ENCODE measurements at places on chromosomes 4 and X.

DNA sequence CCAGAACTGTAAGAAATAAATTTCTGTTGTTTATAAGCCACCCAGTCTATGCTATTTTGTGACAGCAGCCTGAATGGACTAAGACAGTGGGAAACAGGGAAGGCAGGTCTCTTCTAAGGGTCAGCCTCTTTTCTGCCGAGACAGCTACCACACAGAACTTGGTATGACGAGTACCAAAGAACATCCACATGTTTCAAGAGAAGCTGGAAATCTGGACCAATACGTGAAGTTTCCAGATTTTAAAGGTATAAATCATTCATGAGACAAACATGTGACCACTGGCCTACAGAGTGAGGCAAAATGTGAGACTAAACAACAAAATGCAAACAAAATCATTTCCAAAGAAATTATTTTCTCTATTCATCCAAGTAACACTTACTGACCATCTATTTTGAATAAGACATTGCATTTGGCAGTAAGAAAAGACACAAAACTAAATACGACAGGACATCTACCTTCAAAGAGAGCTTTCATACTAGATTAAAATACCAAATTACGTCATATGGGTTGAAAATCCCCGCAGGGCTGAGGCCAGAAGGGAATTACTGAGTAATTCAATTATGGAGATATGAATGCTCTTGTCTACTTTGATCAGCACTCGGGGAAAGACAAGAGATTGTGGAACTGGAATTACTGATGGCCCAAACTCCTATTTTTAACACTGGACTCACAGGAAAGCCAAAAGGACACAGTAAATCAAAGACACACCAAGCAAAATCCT is 7.2 kb downstream of the SCARB2 start:
- DNase-seq = no peak

DNA sequence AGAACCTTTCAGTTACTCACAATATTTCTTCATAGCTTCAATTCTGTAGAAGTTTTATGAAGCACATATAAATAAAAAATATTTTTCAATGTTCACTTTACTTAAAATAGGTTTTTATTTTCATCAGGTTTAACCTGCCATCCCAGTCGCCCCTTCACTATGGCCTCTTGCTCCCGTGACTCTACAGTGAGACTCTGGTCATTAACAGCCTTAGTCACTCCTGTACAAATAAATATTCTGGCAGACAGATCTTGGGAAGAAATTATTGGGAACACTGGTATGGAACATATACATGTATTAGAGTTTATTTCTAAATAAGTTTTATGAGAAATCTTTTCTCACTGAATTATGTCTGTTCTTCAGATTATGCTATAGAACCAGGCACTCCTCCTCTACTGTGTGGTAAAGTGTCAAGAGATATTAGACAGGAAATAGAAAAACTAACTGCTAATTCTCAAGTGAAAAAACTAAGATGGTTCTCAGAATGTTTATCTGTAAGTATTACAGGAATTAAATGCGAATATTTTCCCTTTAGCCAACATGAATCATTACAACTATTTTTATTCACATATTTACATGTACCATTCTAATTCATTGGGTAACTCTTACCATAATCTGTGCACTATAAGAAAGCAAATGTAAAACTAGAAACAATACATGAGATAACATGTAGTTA is 45.6 kb downstream of the SPATA4 start:
- DNase-seq = no peak

DNA sequence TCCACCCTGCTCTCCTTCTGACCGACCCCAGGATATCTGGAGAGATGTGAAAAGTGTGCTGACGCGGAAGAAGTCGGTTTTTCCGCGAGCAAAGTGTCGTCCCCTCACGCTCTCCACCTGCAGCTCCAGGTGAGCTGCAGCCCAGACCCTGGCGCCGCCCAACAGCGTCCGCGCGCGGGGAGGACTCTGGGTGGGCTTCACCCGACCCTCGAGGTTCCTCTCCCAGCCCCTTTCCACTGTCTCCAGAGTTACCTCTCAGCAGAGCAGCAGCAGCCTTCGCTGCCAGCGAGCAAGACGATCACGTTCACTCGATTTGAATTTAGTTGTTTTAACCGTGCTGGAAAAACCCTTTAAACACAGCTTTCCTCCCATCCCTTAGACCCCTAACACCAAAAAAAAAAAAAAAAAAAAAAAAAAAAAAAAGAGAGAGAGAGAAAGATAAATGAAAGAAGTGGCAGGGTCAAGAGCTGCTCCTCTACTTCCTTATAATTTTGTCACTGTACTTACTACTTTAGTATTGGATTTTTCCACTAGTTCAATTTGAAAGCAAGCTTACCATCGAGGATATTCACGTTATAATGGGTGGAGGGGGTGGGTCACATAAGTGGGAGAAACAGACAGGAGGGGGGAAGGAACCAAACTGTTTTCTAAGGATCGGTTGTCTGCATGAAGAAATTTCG is 758 bp upstream of the NR3C2 start:
- no peak for DNase-seq

DNA sequence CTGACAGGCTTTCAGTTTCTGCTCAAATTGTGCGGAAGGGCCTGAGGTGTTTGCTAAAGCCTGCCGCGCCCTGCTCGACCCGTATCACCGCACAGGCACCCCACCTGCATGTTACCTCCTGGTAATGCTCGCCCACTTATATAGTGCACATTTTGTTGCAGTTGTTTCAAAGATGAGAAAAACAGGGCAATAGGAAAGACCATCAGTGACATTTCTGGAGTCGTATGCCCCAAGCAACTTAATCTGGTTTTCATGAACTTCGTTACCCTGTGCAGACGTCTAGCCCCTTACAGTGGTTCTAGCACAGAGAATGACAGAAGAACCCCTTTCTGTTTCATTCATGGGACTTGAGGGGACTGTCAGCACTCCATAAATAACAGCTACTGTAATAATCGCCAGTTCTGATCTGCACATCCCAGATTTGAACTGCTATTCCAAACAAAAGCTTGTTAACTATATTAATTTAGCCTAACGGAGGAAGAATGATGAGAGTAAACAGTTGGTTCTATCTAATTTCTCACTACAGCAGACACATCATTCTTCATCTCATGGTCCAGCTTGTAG is 940 bp upstream of the DCTD start:
- no peak for DNase-seq

- no peak for DNase-seq
Measured at GRCh38 chrX:106302304-106302703, 134.2 kb downstream of the PWWP3B start.

- DNase-seq = peak; percentile 67
Measured at GRCh38 chrX:107654872-107655761, 26.8 kb downstream of the PRPS1 start.

DNA sequence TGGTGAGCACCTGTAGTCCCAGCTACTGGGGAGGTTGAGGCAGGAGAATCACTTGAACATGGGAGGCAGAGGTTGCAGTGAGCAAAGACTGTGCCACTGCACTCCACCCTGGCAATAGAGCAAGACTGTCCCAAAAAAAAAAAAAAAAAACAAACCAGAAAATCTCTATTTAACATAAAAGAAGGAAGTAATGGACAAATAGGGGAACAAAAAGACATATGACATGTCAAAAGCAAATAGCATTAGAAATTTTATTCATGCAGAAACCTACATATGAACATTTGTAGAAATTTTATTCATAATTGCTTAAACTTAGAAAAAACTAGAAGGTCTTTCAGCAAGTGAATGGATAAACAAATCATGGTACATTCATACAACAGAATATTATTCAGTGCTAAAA is 97.1 kb upstream of the SH3RF1 start:
- no peak for DNase-seq

- DNase-seq = no peak
Measured at GRCh38 chrX:48681539-48682183, 1.9 kb upstream of the WAS start.

- DNase-seq = no peak
Measured at GRCh38 chrX:103378990-103379389, 2.7 kb downstream of the BEX3 start.

- no peak for DNase-seq
Measured at GRCh38 chrX:567891-568290, 62.7 kb upstream of the SHOX start.

GRCh38 chr4:22897520-22898108 is 204.9 kb downstream of the GBA3 start:
- peak; percentile 13 for DNase-seq

DNA sequence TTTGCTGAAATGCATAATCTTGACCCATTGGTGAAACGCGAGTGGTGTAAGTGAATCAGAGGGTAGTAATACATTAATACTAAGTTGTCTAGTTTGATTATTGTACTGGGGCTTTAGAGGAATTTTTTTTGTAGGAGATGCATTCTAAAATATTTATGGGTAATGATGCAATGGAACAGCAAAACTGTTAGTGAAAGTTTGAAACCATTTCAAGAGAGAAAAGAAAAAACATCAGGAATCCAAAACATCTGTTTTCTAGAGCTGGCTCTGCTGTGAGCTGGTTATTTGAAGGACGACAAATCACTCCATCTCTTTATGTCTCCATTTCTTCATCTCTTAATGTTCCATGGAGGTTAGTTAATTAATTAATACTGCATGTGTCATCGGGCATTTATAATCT is 351.9 kb upstream of the FAT1 start:
- no peak for DNase-seq

DNA sequence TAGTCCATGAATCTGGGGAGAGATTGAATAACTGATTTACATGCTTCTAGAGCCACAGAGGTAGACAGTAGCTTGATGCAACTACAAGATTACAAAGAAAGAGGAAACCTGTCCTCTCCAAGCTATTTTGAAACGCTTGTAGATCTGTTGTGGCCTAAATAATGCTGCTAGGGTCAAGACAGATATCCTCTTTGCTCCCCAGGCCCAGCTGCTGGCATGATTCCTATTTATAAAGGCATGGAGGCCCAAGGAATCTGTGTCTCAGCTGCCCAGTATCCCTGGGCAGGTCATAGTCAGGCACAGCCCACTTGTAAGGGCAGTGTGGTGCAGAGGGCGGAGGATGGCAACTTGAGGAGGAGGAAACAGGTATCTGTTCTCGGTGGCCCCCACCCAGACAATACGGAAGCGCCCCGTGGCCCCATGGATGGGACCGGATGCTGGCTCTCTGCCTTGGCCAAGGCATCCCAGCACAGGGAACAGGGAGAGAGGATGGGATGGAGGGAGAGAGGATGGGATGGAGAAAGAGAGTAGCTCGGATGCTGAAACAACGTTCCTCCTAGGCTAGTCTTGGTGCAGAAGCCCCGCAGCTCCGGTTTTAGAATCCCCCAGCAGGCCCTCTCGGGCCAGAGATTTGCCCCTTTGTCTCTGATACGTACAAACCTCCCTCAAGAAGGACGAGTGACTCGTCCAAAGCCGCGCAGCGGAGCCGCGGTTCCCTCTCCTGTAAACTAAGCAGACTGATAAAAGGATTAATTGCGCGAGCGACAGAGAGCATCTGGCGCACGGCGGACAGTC is 767 bp upstream of the SMIM20 start:
- DNase-seq = peak; percentile 42

- DNase-seq = no peak
Measured at GRCh38 chr4:864456-865120, 38.7 kb upstream of the CPLX1 start.

DNA sequence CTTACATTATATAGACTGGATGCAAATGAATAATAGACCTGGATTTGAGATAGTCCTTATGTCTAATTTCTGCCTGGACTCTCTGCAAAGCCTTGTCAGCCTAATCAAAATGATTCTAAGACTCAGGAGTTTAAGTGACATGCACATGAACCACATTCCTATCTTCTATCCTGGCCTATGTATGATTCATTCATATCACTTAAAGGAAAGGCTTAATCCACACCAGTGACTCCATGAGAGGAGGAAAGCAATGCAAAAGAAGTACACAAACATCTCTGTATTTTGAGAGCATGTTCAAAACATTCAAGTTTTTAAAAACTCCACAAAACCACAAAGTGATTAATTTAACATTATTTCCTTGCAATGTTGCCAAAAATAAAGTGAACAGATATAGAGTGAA is 14.6 kb downstream of the AMOT start:
- DNase-seq = no peak

DNA sequence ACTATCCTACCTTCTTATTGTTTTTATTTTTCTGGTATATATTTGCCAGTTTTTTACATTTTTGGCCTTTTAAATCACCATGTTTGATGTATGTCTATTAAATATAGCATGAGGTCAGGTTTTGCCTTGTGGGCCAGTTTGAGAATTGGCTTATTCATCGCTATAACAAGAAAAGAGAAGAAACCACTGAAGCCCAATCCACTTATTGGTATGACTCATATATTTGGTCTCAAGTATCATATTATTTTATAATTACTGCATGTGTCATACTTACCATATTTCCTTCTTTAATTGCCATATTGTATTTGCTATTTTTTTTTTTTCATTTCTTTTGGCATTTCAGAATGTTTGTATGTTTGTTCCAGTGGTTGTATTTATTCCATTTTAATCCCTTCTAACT is 99.3 kb downstream of the IRF2 start:
- DNase-seq = no peak

DNA sequence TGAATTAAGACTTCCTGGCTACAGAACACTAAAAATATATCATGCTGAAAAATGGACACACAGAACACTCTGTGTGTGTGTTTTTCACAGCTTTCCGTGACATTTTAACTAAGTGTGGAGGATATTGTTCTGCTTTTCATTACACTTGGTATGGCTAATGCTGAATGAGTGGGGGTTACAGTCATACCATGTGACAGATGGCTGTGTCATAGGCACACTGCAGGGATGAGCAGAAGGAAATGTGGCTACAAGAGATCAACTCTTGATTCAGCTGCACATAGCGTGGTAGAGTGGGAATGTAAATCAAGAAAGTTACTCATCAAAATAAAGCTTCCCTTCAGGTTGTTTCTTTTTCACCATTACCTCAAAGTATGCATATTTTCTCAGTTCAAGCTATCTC is 669.8 kb downstream of the IQCM start:
- no peak for DNase-seq

- DNase-seq = no peak
Measured at GRCh38 chr4:150495550-150495949, 86.4 kb upstream of the MAB21L2 start.

GRCh38 chr4:154218051-154218450 is 273.5 kb downstream of the DCHS2 start:
- no peak for DNase-seq

DNA sequence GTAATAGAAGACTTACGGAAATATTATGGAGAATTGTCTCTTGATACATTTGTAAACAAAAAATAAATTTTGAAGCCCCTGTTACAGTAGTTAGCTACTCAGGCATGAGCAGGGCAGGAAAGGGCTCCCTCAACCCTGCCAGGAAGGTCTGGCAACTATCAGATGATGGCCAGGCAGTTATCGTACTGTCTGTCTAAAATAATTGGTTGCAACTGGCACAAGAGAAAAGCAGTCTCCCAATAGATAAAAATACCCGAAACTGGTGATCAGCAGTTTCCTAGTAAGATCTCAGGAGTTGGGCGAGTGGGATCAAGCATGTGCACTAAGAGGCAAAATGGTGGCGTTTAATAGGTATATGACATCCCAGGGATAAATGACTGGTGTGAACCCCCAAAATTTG is 1336.3 kb downstream of the C4orf33 start:
- no peak for DNase-seq

DNA sequence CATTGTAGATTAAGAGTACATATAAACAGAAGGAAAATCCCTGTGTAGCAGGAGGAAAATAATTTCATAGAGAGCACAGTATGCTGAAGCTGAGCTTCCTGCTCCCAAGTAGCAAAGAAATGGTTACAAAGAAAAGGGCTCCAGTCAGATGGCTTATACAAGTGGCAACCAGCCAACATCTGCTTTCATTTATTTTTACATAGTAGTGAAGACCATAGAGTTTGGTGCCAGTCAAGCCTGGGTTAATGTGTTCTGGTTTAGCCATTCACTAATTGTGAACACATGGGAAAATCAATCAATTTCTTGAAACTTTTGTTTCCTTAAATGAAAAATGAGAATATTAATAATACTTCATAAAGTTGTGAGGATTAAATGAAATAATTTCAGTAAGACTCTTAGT is 111.3 kb upstream of the ELOVL6 start:
- DNase-seq = no peak

All from CD4-positive, alpha-beta T cell treated with Interleukin-17A for 1 hour (primary cell).